ENCODE measurements at places on chromosomes 7 and 10. TPM values are rescaled to one million over a fixed set of nuclear protein-coding genes. Genes with fewer than 3 reads are reported as not detected.

Gene PRKRIP1
- total RNA-seq: 47.5 TPM

Gene PANK1
- 13.5 TPM for total RNA-seq

Gene ELFN1
- total RNA-seq: 4.6 TPM

Gene SPAG6
- 2.1 TPM for total RNA-seq

Gene UNCX
- total RNA-seq: not detected

Gene TLL2
- 0.11 TPM for total RNA-seq

DNA sequence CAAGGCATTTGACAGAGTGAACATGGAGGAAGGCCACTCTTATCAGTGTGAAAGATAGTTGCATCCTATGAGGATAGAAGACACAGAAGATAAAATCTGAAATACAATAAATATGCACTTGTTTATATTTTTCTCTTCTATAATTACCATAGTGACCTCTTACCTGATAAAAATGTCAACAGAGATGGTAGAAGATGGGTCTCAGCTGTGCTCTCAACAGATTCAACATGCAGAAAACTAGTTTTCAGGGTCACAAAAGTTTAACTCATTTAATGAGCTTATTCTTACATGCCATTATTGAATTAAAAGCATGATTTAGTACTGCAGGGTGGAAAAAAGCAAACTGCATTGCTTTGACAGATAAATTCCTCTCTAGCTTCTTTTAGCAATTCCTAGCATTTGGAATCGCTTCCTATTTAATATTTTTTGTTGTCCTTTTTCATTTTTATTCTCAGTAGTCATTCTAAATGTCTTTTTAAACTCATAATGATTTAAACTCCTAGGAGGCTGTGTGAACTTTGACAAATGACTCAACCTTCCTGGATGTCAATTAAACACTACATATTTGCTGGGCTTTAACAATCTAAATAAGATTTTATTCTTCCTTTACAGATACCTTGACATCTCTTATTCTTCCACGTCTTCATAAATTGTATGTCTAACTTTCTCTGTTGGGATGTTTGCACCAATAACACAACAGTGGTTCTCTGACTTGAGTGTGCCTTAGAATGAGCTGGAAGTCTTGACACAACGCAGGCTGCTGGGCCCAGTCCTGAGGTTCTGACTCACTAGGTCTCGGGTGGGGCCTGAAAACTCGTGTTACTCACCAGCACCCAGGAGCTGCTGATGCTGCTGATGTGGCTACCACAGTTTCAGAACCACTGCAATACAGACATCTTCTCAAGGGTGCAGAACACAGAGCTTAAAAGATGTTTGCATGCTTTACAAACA, 565.5 kb upstream of the IGFBP3 start:
- H3K4me1 ChIP-seq: peaks cover 3% of the 10 kb centered on the region
- DNase-seq: no peak
- H3K4me3 ChIP-seq: no peak overlapping the region
- H3K27me3 ChIP-seq: no peaks in the 10 kb centered on the region
- no peaks in the 10 kb centered on the region for H3K36me3 ChIP-seq

DNA sequence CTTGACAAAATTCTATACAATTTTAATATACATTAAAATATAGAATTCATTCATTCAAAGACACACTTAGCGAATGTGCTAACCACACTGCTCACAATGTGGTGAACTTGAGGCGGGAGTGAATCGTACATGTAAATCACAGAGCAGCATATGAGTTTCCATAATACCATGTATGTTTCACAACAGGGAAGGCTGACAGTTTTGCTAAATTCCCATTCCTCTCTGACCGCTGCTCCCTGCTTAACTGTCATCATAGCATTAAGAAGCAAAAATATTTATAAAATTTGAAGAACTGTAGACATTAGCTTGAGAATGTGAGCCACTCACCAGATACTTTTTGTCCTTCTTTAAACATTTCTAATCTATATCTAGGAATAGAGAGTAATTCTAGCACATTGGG, 763.3 kb downstream of the MAGI2 start:
- no peak overlapping the region for H3K27ac ChIP-seq
- no peak overlapping the region for H3K4me3 ChIP-seq
- peaks cover 2% of the 10 kb centered on the region for H3K4me1 ChIP-seq
- no peak for DNase-seq
- H3K36me3 ChIP-seq: no peaks in the 10 kb centered on the region
- peaks cover 1% of the 10 kb centered on the region for H3K27me3 ChIP-seq

- no peak overlapping the region for H3K4me3 ChIP-seq
- H3K27me3 ChIP-seq: no peaks in the 10 kb centered on the region
- no peak for DNase-seq
- H3K36me3 ChIP-seq: no peaks in the 10 kb centered on the region
Observed at GRCh38 chr7:107690611-107691010, 30.0 kb downstream of the SLC26A4 start.

DNA sequence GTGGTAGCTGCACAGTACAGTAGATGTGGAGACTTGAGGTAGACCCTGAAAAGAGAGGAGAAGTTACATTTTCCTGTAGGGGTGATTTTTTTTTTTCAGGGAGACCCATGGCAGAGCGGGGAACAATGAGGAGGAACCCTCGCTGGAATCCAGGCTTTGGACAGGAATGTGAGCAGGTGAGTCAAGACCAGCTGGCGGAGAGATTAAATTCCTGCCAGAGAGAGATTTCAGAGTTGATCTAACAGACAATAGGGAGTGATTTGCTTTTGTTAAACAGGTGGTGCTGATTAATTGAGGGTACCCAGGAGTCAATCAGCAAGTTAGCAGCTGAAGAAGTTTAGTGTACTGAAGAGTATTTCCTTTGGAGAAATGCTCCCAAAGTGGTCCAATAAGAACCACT, 41.6 kb upstream of the MINDY3 start:
- peak overlapping the region; percentile 59 for H3K4me3 ChIP-seq
- no peaks in the 10 kb centered on the region for H3K27me3 ChIP-seq
- H3K36me3 ChIP-seq: no peaks in the 10 kb centered on the region
- peak; percentile 51 for DNase-seq
- H3K4me1 ChIP-seq: peaks cover 5% of the 10 kb centered on the region
- H3K27ac ChIP-seq: no peak overlapping the region

DNA sequence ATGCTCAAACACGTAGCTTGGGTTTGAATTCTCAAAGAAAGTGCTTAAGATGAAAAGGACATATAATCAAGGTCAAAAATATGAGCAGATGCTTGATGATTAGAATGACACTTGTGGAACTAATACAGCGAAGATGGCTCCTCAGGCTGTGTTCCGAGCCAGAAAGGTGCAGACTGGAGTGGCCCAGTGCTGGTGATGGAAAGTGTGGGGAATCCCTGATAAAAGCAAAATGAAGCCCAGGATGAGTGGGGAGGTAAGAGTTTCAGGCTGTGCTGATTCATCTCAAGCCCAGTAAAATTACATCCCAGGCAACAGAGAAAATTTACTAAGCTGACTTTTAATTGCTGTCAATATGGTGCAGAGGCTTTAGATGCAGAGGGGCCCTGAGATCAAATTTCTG, 77.8 kb upstream of the IKZF1 start:
- no peak for DNase-seq
- no peak overlapping the region for H3K27ac ChIP-seq
- no peak overlapping the region for H3K4me3 ChIP-seq
- H3K4me1 ChIP-seq: no peaks in the 10 kb centered on the region
- H3K36me3 ChIP-seq: no peaks in the 10 kb centered on the region
- H3K27me3 ChIP-seq: no peaks in the 10 kb centered on the region

- no peaks in the 10 kb centered on the region for H3K36me3 ChIP-seq
- no peak overlapping the region for H3K4me3 ChIP-seq
- peak; percentile 66 for DNase-seq
- peaks cover 14% of the 10 kb centered on the region for H3K27me3 ChIP-seq
Observed at GRCh38 chr10:133163889-133164815, 4.1 kb downstream of the KNDC1 start.

DNA sequence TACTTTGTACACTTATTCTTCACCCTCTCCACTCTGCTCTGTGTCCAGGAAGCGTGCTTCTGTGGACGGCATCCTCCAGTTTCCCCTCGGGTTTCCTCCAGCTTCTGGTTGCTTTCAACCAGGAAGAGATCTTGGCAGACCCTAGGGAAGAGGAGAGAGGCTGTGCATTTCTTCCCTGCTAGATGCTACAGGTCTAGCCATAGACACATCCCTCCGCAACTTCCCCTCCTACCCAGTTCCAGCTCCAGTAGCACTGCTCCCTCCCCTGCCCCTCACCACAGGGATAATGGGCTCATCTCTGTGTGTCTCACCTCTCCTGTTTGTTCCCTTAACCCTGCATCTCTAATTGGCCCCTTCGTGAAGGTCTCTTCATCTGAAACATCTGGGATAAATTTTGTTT, 16.3 kb downstream of the TLL2 start:
- no peaks in the 10 kb centered on the region for H3K27me3 ChIP-seq

DNA sequence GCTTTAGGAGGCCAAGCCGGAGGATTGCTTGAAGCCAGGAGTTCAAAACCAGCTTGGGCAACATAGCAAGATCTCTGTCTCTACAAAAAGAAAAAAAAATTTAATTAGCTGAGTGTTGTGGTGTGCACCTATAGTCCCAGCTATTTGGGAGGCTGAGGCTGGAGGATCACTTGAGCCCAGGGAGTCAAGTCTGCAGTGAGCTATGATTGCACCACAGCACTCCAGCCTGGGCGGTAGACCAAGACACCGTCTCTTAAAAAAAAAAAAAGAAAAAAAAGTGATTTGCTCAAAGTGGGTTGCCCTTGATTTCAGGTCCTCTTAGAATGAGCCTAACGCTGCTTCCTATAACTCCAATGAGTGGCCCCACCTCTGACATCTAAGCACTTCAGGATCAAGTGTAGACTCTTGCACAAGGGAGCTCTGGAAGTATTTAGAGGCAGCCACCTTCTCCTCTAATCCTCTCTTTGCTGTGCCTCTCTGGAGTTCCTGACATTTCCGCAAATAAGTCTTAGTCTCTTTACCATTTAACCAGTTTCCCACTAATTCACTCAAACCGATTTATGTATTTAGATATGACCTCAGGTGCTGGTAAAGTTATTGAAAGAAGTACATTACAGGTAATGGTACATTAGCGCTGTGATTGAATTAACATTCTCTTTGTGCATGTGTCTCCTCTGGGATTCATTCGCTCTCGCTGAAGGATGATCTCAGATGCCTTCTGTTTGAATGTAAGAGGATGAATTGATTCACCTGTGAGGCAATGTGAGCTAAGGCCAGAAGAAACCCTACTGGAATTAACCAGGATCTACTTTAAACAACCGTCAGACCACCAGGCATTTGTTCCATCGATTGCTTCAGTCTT, 60.8 kb upstream of the CELF2 start:
- H3K4me3 ChIP-seq: no peak overlapping the region
- no peaks in the 10 kb centered on the region for H3K27me3 ChIP-seq
- H3K36me3 ChIP-seq: no peaks in the 10 kb centered on the region
- H3K4me1 ChIP-seq: no peaks in the 10 kb centered on the region
- DNase-seq: no peak

DNA sequence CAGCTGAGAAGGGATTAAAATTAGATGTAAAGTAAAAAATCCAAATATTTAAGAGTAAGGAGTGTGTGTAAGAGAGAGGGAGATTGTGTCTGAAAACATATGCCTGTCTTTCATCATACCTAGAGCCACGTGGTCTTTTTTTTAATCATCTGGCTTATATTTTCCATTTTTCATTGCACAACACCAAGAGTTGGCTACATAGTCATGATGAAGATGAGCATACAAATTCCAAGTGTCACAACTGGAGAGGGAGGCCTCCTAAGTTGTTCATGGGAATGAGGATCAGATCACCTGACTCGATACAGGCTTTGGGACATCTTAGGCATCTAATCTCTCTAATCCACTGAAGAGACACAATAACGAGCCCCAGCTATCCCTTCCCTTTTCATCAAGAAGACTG, 47.2 kb upstream of the CCDC3 start:
- DNase-seq: no peak
- no peaks in the 10 kb centered on the region for H3K27me3 ChIP-seq
- H3K4me3 ChIP-seq: no peak overlapping the region
- no peak overlapping the region for H3K27ac ChIP-seq
- H3K4me1 ChIP-seq: no peaks in the 10 kb centered on the region
- no peaks in the 10 kb centered on the region for H3K36me3 ChIP-seq

DNA sequence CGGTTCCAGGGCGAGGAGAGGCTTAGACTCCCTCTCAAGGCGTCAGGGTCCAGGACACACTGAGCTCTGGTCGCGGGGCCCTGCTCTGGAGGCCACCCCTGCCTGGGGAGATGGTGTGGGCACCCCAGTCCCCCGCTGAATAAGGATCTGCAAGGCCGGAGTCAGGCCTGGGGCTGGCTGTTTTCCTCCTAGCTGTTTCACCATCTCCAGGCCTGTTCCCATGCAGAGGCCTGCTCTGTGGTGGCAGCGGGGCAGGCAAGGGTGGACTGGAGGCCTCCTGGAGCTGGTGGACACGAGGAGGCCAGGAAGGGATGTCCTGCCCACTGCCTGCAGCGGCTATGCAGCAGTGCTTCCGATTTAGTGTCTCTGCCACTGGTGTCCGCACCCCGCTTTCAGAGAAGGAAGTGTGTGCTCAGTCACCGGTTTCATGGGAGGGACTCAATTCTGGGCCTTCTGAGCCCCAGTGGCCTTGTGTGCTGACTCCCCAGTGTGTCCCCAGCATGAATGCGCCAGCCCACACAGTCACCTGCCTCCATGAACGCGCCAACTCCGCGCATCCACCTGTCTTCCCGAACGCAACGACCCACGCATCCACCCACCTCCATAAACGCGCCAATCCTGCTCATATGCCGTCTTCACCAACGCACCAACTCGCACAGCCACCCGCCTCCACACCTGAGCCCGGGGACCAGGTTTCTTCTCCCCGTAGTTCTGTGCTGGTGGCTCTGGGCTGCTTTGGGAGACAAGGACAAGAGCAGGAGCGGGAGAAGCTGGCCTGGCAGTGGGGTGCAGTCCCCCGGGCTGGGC, 14.5 kb upstream of the GPR146 start:
- no peak overlapping the region for H3K4me3 ChIP-seq
- H3K36me3 ChIP-seq: peaks cover 14% of the 10 kb centered on the region
- peak overlapping the region; percentile 49 for H3K27ac ChIP-seq
- no peaks in the 10 kb centered on the region for H3K4me1 ChIP-seq

DNA sequence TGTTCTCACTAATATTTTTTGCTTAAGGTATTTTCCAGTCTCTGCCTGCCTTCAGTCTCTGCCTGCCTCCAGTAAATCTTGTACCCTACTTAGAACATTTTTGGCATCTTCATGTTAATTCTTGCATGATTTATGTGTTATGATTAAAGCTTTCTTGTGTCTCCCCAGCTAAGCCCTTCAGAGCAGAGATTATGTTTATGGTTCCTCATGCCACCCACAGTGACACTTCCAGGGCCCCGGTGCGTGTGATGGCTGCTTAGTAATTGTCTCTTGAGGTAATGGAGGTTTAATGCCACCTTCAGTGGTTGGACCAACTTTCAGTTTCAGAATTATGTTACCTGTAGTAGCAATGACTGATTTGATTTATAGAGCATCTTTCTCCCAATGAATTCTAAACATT, 70.6 kb upstream of the MET start:
- H3K4me1 ChIP-seq: no peaks in the 10 kb centered on the region
- no peak for DNase-seq
- no peaks in the 10 kb centered on the region for H3K36me3 ChIP-seq
- no peak overlapping the region for H3K27ac ChIP-seq

DNA sequence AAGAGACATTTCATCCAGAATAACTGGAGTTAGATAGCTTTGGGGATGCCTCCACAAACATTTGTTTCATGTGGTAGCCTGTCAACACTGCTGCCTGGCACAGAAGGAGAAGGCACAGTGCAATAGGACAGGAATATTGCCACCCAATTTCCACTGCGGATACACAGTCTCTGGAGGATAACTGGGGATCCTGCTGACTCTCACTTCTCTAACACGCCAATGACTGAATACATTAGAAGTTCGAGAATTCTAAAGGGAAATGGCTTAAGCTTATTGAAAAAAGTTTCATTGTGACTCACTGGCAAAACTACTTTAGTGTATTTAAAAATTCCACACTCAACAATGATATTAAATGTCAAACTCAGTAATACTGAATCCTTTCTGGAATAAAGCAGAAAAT, 12.9 kb downstream of the ARL3 start:
- no peak for DNase-seq
- no peaks in the 10 kb centered on the region for H3K27me3 ChIP-seq
- no peak overlapping the region for H3K4me3 ChIP-seq
- peaks cover 35% of the 10 kb centered on the region for H3K36me3 ChIP-seq
- no peak overlapping the region for H3K27ac ChIP-seq
- H3K4me1 ChIP-seq: no peaks in the 10 kb centered on the region

All from endodermal cell (in vitro differentiated cells).